Activated CD4-positive, alpha-beta T cell treated with anti-CD3 and anti-CD28 coated beads, Interleukin-2, amount 10 ng/mL, durations not matched to agents 7 days and 5 days (primary cell): ENCODE measurements at places on chromosomes 11 and 22.

DNA sequence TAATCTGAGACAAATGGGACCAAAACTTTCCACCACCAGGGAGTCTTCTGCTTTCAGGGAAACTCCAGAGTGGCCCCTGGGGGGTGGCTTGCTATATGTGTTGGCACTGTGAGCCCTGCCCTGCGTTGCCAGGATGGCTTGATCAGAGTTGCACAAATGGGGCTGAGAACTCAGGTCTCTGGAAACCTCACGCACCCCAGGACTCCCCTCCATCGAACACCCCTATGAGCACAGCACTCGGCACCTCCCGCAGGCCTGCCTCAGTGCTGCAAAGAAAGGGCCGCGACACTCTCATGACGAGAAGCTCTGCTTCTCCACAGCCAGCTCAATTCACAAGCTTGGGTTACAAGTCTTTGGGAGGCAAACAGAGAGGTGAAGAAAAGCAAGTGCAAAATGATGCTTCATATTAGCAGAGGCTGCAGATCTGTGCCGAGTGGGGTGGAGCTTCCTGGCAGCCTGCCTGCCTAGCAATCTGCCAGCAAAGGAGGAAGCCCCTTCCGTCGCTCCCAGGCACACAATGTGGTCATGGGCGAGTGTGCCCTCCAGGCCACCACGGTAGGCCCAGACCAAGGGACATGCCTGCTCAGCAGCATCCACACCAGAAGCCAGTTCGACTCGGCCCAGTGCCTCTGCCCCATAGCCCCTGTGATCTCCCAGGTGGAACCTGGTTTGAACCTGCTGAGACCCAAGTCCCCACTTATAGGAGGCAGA lies 55.7 kb downstream of the MYH9 start:
- DNase-seq: peak; percentile 74
- peaks cover 98% of the 10 kb centered on the region for H3K36me3 ChIP-seq

- H3K4me3 ChIP-seq: peak overlapping the region; percentile 94
- peaks cover 53% of the 10 kb centered on the region for H3K36me3 ChIP-seq
- peak overlapping the region; percentile 78 for H3K27ac ChIP-seq
- H3K4me1 ChIP-seq: peaks cover 70% of the 10 kb centered on the region
These were observed 7.5 kb downstream of the HMBS start for GRCh38 chr11:119091966-119092879.

- no peak overlapping the region for H3K4me3 ChIP-seq
- DNase-seq: no peak
- H3K36me3 ChIP-seq: no peaks in the 10 kb centered on the region
- H3K4me1 ChIP-seq: peaks cover 4% of the 10 kb centered on the region
These were observed 86.0 kb downstream of the CCDC81 start for GRCh38 chr11:86460461-86461385.

GRCh38 chr11:105697291-105697690 lies 87.4 kb downstream of the GRIA4 start:
- no peak overlapping the region for H3K27ac ChIP-seq

GRCh38 chr11:45043755-45044475 lies 93.2 kb upstream of the TP53I11 start:
- DNase-seq: no peak
- H3K4me1 ChIP-seq: peaks cover 4% of the 10 kb centered on the region
- no peak overlapping the region for H3K4me3 ChIP-seq

DNA sequence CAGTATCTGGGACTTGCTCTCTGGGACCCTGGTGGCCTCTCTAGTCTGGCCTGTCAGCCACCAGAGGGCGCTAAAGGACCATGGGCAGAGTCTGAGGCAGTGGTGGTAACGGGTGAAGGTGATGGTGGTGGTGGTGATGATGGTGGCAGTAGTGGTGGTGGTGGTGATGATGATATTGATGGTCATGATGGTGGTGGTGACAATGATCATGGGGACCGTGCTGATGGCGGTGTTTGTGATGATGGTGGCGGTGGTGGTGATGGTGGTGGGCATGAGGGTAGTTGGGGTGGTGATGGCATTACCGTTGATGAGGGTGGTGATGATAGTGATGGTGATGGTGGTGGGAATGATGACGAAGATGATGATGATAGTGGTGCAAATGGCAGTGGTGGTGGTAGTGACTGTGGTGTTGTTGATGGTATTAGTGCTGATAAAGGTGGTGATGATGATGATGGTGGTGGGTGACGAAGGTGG lies 16.0 kb downstream of the TRPM5 start:
- peak; percentile 90 for DNase-seq
- no peaks in the 10 kb centered on the region for H3K36me3 ChIP-seq
- H3K4me3 ChIP-seq: no peak overlapping the region
- no peaks in the 10 kb centered on the region for H3K27me3 ChIP-seq
- no peak overlapping the region for H3K27ac ChIP-seq
- no peaks in the 10 kb centered on the region for H3K4me1 ChIP-seq

DNA sequence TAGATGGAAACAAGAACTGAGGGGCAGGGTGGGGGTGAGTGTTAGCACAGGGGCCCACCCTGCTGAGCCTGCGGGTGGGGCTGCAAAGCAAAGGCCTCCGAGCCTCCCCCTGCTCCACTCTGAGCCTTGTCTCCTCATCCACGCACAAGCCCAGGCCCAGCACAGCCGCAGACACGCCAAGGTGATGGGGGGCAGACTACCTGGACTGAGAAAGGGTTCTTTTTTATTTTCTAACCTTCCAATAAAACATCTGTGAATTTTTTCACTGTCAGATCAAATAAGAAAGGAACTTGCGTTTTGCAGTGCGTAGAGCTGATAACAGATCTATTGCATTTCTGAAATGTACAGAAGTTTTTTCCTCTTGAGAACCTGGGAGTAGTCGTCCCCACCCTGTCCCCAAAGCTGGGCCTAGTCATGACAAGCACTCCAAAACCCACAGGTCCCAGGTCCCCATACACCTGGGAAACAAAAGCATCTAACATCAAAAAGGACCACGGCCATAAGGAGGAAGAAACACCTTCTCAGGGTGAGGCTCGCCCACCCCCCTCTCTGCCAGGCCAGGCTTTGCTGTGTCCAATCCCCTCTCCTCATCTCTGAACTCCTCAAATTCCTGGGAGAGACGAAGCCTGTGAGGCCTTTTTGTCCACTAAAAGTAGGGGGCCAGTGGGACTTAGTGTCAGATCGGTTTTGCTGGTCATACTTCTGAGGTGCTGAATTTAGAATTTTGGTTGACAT lies 22.7 kb upstream of the CD5 start:
- H3K27ac ChIP-seq: peak overlapping the region; percentile 99
- H3K27me3 ChIP-seq: no peaks in the 10 kb centered on the region
- DNase-seq: no peak
- peak overlapping the region; percentile 84 for H3K4me3 ChIP-seq
- peaks cover 91% of the 10 kb centered on the region for H3K4me1 ChIP-seq

DNA sequence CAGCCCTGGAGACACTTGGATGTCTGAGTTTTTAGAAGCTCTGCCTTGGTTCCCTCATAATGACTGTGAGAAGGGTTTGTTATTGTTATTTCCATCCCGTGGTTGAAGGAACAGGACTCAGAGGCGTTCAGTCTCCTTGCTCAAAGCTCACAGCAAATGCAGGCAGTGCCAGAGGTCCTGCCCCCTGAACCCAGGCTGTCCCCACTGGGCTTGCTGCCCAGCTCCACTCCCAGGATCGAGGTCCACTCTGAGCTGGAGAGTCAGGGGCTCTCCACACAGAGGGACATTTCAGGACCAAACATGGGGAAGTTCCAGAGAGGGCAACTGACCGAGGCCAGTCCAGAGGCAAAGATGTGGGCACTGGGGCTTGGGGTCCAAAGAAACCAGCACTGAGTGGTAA lies 14.8 kb downstream of the FGF4 start:
- no peak for DNase-seq
- H3K4me3 ChIP-seq: no peak overlapping the region

- no peaks in the 10 kb centered on the region for H3K4me1 ChIP-seq
- no peak for DNase-seq
- H3K36me3 ChIP-seq: no peaks in the 10 kb centered on the region
These were observed 178.3 kb upstream of the NECTIN1 start for GRCh38 chr11:119907122-119907851.

DNA sequence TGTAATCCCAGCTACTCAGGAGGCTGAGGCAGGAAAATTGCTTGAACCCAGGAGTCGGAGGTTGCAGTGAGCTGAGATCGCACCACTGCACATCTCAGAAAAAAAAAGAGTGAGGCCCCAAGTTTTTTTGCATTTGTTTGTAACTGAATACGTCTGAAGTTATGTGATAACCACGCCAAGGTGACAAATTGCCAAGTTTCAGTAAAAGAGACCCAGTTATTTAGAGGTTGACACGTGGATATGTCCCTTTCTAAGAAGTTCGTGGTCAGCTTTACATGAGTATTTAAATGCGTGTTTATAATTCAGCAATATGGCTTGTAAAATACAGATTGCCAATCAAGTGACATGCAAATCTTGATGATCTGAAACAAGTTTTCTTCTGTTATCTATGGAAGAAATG lies 8.0 kb downstream of the PPARA start:
- no peak for DNase-seq
- no peaks in the 10 kb centered on the region for H3K27me3 ChIP-seq
- no peaks in the 10 kb centered on the region for H3K4me1 ChIP-seq
- H3K27ac ChIP-seq: no peak overlapping the region

GRCh38 chr11:17173332-17173731 lies 34.5 kb downstream of the PIK3C2A start:
- no peaks in the 10 kb centered on the region for H3K27me3 ChIP-seq
- H3K4me3 ChIP-seq: no peak overlapping the region
- H3K36me3 ChIP-seq: peaks cover 12% of the 10 kb centered on the region
- no peak for DNase-seq

DNA sequence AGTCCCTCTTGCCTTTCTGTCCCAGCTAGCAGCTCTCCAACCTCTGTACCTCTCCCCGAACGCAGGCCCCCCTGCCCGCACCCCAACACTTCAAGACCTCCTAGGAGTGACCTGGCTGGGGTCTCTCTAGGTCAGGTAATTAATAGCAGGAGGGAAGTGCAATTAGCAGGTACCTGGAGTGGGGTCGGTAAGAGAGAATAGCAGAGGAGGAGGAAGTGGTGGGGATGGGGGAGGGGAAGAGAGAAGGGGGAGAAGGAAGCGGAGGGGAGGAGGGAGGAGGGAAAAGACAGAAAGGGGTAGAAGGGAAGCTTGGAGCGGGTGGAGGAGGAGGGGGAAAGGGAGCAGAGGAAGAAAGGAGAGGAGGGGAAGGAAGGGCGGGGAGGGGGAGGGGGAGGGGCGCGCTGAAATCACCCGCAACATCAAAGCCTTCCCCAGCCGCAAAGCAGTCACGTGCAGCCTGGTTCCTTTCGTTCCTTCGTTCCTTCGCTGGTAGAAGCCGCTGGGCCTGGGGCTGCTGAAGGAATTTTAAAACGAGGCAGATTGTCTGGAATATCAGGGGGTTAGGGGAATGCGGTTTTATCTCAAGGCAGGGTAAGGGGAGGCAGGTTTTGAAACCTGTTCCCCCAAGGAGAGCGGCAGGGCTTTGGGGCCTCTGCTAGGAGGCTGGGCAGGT lies 29.3 kb upstream of the TCF20 start:
- H3K27me3 ChIP-seq: peaks cover 5% of the 10 kb centered on the region
- no peaks in the 10 kb centered on the region for H3K36me3 ChIP-seq
- H3K4me3 ChIP-seq: peak overlapping the region; percentile 66
- H3K4me1 ChIP-seq: peaks cover 72% of the 10 kb centered on the region

- no peak overlapping the region for H3K27ac ChIP-seq
- H3K27me3 ChIP-seq: no peaks in the 10 kb centered on the region
- no peaks in the 10 kb centered on the region for H3K4me1 ChIP-seq
These were observed 11.2 kb downstream of the ZBED5 start for GRCh38 chr11:10846660-10847059.

GRCh38 chr11:92857407-92857806 lies 112.0 kb upstream of the MTNR1B start:
- DNase-seq: no peak
- H3K27me3 ChIP-seq: no peaks in the 10 kb centered on the region
- H3K4me1 ChIP-seq: no peaks in the 10 kb centered on the region
- no peaks in the 10 kb centered on the region for H3K36me3 ChIP-seq
- no peak overlapping the region for H3K27ac ChIP-seq
- H3K4me3 ChIP-seq: no peak overlapping the region

DNA sequence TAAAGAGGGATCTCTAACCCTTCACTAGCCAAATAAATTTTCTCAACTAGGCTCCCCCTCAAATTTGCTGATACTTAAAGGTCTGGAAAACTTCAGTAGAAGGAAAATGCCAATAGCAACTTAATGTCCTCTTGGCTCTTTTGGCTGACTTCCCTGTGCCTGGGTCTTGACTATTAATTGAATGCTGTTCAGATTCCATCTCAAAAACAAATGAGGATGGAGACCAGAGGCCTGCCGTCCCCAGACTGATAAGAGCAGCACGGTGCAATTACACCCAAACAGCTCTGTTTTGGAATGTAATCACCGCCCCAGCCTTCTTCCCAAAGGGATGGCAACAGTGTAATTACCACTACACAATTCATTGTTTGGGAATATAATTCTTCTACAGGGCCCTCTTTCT lies 89.3 kb upstream of the CHRM4 start:
- no peak overlapping the region for H3K4me3 ChIP-seq
- peaks cover 5% of the 10 kb centered on the region for H3K4me1 ChIP-seq
- no peak overlapping the region for H3K27ac ChIP-seq

DNA sequence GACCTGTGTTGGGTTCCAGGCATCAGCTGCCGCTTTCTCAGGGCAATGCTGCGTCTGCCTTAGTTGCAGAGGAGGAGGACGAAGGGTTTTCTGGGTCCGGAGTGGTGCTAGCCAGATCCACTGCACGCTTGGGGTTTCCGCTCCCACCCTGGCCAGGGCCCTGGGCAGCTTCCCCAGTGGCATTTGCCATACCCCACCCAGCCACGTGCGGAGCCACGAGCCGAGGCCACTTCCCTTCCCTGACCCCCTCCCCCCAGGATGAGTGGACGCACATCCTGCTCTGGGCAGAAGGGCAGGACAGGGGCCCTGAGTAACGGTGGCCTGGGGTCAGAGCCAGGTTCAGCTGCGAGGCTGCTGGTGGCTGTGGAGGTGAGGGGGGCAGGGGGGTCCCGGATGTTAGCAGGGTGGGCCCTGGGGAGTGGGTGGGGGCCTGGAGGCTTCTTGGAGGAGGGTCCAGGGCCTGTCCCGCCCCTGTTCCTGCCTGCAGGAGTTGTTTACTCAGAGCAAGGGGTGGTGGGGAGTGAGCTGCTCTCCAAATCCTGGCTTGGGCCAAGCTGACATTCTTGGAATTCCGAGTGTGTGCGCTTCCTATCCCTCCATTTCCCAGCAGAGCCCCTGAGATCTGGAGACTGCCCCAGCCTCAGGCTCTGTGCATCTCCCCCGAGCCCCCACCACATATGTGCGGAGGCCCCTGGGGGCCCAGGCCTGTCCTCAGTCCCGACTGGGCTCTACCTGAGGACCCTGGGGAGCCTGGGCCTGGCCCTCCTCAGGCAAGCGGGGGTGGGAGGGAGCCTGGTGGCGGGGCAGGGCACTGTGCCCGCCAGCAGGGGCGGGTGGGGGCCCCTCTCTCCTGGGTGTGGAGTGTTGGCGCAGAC lies 1.4 kb downstream of the TSPAN4 start:
- H3K27ac ChIP-seq: peak overlapping the region; percentile 42
- peaks cover 2% of the 10 kb centered on the region for H3K27me3 ChIP-seq
- H3K4me1 ChIP-seq: peaks cover 34% of the 10 kb centered on the region
- H3K4me3 ChIP-seq: peak overlapping the region; percentile 70

GRCh38 chr11:85167471-85167870 lies 459.7 kb downstream of the DLG2 start:
- no peak overlapping the region for H3K4me3 ChIP-seq
- H3K27me3 ChIP-seq: no peaks in the 10 kb centered on the region
- DNase-seq: no peak

- H3K4me3 ChIP-seq: no peak overlapping the region
- H3K27me3 ChIP-seq: no peaks in the 10 kb centered on the region
- no peaks in the 10 kb centered on the region for H3K36me3 ChIP-seq
- H3K27ac ChIP-seq: no peak overlapping the region
- DNase-seq: no peak
- peaks cover 15% of the 10 kb centered on the region for H3K4me1 ChIP-seq
These were observed 730 bp upstream of the TNNI2 start for GRCh38 chr11:1838077-1838425.
